ENCODE measurements at places on chromosomes 7 and 10.

DNA sequence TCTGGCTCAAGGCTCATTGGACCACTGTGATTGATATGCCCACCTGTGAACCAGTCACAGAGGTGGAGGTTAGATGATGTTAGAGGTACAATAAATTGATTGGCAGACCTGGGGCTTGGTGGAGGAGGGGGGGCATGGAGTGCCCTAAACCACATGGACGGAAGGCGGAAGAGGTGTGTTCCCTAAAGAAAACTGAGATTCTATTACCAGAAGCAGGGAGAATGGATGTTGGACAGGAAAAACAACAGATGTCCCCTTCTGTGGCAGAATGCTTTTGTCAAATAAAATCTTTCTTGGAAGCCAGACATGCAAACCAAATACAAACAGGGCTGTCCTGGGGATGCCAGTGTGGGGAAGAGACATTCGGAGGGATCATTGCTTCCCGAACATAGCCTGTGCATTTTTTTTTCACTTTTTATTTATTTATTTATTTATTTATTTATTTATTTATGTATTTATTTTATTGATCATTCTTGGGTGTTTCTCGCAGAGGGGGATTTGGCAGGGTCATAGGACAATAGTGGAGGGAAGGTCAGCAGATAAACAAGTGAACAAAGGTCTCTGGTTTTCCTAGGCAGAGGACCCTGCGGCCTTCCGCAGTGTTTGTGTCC is 433.9 kb downstream of the RPS24 start:
- no peak for DNase-seq

- DNase-seq = no peak
Measured at GRCh38 chr7:88458946-88459345, 152.3 kb upstream of the STEAP4 start.

GRCh38 chr10:124292911-124293615 is 125.7 kb downstream of the OAT start:
- no peak for DNase-seq

GRCh38 chr7:107045195-107045960 is 873 bp downstream of the PRKAR2B start:
- DNase-seq = no peak

DNA sequence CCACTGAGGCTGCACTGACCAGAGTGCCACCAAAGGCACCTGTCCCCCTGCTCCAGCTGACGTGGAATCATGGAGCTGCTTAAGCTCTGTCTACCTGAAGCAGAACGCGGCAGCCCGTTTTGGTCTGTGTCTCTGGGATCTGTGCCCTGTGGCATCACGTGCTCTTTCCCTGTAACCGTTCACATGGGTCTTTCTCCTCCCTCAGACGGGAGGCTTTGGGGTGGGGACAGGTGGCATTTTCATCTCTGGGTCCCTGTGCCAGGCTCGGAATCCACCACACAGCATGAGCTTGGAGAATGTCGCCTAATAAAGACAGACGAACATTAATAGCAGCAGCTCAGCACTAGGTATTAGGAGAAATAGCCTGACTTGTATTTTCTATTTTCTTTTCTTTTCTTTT is 1.6 kb upstream of the ADAP1 start:
- DNase-seq = no peak

GRCh38 chr7:28151965-28152364 is 28.6 kb downstream of the JAZF1 start:
- no peak for DNase-seq

DNA sequence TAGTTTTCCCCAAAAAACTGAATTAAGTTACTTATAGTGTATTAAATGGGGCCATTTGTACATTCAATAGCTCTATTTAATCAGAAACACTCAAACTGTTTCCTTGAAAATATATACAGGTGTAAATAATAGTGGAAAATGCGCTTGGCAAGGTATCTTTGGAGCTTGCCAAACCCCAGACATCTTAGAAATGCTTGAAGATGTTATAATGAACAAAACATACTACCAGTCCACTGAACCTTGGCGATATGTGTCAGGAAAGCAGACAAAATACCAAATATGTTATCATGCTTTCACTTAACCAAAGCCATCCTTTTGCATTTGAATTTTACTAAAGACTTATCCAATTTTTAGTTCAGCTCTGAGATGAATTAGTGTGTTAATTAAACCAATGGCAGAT is 352.7 kb upstream of the SEMA3A start:
- DNase-seq = no peak

DNA sequence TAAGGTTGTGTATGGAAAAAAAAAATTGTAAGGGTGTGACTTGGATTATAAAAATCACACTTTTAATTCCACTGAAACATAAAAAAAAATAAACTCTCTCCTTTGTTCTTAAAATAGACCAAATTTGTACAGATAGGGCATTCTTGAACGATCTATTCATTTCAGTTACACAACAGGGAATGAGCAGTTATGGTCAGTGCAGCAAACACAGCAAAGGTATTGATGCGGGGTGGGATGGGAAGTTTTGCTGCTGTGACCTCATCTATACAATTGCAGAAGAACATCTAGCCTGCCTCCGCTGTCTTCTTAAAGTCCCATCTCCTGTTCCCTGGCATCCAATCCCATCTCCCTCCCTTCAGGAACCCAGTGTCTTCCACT is 580.2 kb downstream of the SUGCT start:
- DNase-seq = no peak

DNA sequence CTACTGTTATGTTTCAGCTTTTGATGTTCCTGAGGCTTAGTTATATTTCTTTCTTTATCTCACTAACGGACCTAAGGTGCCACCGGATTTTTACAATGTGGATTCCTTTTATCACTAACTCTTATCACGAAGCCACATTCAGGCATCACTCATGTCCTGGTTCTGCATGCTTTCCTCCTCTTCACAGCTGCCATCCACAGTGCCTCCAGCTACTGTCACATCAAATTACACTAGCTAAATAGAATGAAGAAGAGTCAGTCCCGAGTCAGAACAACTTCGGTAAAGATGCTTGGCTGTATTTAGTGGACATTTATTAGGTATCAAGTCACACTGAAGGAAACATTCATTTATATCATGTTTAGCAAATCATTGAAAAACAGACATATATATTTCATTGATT is 153.2 kb downstream of the NEBL start:
- no peak for DNase-seq

GRCh38 chr7:55345292-55345691 is 19.8 kb upstream of the LANCL2 start:
- no peak for DNase-seq

- DNase-seq = no peak
Measured at GRCh38 chr7:27364344-27364758, 121.7 kb downstream of the EVX1 start.

DNA sequence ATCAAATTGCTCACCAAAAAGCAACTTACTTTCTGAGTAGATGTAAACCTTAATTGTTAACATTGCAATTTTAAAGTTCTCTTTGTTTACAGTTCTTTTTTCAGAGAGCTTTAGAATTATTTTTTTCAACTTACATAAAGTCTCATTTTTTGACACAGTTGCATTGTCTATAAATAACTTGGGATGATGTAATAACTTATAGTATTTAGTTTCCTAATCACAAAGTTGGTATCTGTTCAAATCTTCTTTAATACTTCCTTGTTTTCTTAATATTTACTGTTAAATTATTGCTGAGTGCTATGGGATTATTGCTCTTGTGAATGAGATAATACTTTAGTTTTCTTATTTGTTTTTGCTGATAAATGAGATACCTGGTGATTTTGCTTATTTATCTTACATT is 18.9 kb upstream of the SUV39H2 start:
- DNase-seq = no peak

- no peak for DNase-seq
Measured at GRCh38 chr10:77969114-77969513, 42.6 kb upstream of the DLG5 start.

- DNase-seq = no peak
Measured at GRCh38 chr7:132117181-132117580, 459.1 kb downstream of the PLXNA4 start.

GRCh38 chr7:100483722-100484672 is at the start of gene NYAP1:
NYAP1 (plus strand) TSS chr7:100483927; CDS start chr7:100485312, 1,385 bp downstream.
- no peak for DNase-seq

GRCh38 chr7:92402920-92403759 is 44.1 kb upstream of the GATAD1 start:
- no peak for DNase-seq

DNA sequence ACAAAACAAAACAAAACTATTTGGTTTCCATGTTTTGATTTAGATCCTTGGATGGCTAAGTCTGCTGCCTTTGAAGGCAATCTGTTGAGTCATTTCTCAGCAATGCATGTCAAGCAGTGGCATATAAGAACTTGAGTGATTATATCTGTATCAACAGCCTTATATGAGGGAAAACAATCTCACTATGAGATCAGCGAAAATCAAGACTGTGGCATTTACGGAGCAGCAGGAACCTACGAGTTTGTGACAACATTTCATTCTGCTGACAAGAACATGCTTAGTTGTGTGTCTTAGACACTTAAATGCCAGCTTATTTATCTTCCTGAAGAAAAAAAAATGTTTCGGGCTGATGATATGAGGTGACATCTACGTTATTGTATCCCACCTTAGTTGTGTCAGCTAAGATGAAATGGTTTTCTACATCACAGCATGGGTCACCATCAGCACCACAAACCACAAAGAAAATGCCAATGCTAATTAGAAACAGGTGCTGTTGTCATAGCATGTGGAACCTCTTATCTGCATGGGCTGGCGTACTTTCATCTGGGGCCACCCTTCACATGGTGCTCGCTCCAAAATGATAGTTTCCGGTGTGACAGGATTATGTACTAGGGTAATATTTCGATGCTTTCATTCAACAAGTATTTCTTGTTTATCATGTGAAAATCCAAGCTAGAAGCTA is 1085.5 kb downstream of the SORCS1 start:
- no peak for DNase-seq

DNA sequence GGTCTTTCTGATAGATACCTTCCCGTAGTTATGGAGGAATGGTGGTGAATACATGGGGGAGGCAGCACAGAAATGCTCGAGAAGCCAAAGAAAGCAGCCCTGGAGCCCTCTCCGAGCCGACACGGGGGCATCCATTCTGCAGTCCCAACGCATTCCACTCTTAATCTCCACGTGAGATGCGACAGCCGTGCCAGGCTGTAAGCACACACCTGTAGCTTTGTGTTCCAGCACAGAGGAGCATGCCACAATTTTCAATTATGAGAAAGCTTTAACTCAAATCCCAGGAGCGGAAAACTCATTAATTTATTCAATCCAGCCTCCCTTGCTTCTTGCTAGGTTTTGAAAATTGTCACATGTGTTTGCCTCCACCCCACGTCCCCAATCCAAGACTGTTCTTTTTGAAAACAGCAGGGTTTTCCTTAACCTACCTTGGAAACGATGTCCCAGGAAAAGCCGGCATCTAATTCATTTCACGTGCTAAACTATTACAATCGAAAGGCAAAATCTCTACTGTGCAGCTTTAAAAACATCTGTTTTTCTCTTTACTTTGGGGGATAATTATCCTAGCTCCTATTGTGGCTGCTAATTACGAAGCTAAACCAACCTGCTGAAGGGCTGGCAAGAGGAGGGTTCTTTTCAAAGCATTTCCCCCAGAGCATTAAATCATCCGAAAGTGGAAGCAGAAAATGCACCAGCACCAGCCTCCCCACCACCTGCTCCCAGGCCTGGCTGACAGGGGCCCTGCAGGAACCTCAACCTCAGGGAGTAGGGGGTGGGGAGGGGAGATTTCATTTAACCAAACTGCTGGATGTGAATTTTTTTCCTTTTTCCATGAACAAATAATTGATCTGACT is 56.0 kb upstream of the CHST15 start:
- DNase-seq = no peak

GRCh38 chr7:148621563-148621962 is 31.0 kb downstream of the C7orf33 start:
- no peak for DNase-seq

All from stimulated activated CD8-positive, alpha-beta memory T cell treated with anti-CD3 and anti-CD28 coated beads, Interleukin-15, amount 100 ng/mL, for 24 hours (primary cell).